ENCODE measurements at places on chromosomes 12 and 14. TPM values are rescaled to one million over a fixed set of nuclear protein-coding genes. Genes with fewer than 3 reads are reported as not detected.

The LAG3 gene
- 1.9 TPM for total RNA-seq

The COL2A1 gene
- 0.12 TPM for total RNA-seq

The TCL1B gene
- not detected for total RNA-seq

The TMEM119 gene
- 0.20 TPM for total RNA-seq

The GEMIN2 gene
- 20.5 TPM for total RNA-seq

The TSPAN19 gene
- total RNA-seq, result not detected

The PDE3A gene
- total RNA-seq, result 3.0 TPM

The POTEM gene
- not detected for total RNA-seq

The KERA gene
- total RNA-seq, result not detected

The PLEKHA5 gene
- total RNA-seq, result 5.3 TPM

The HOXC6 gene
- total RNA-seq, result 4.4 TPM

The TMEM30B gene
- total RNA-seq, result 0.30 TPM

The FUT8 gene
- 13.9 TPM for total RNA-seq

The C1QL4 gene
- total RNA-seq, result 5.5 TPM

Measured in A549 treated with Hydrocortisone at 1 μM for 4 hours (cell line).